ENCODE measurements at places on chromosomes 13 and 19. TPM values are rescaled to one million over a fixed set of nuclear protein-coding genes. Genes with fewer than 3 reads are reported as not detected.

Gene ASF1B
- 2.9 TPM for polyA plus RNA-seq

Gene ZNF723
- not detected for polyA plus RNA-seq

- no peak for DNase-seq
Observed at GRCh38 chr13:113612607-113613006, 28.1 kb downstream of the TFDP1 start.

GRCh38 chr19:14368011-14368513, 13.2 kb upstream of the ADGRE5 start:
- DNase-seq, result no peak

DNA sequence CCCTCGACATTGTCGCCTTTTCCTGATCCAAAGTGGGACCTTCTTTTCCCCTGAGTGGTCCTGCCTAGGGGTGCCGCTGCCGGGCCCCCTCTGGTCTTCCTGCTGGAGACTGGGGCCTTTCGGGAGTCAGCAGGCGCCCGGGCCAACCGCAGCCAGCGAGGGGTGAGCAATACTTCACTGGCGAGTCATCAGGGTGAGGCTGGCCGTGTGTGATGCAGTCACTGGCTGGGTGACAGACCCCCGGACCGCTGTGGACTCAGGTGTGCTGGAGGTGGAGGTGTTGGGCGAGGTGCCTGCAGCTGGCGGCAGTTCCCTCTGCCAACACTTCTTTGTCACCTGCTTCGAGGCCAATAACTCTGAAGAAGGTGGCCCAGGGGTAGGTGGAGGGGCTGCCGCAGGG, 1.5 kb upstream of the CGB5 start:
- DNase-seq, result no peak

DNA sequence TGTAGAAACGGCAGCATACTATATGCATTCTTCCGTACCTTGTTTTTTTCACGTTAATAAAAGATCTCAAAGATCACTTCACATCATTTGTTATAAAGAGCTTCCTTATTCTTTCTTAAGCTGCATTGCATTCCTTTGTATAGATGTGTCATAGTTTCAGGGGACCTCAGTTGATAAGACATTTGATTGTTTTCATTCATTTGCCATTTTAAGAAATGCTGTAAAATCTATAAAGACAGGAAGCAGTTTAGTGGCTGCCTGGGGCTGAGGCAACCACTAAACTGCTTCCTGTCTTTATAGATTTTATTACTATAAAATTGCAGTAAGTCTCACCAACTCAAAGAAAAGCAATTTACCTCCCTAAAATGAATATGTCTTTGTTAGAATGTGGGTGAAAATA, 59.4 kb downstream of the ZDHHC20 start:
- no peak for DNase-seq

- DNase-seq, result no peak
Observed at GRCh38 chr13:86591862-86592261, 792.6 kb upstream of the SLITRK6 start.

DNA sequence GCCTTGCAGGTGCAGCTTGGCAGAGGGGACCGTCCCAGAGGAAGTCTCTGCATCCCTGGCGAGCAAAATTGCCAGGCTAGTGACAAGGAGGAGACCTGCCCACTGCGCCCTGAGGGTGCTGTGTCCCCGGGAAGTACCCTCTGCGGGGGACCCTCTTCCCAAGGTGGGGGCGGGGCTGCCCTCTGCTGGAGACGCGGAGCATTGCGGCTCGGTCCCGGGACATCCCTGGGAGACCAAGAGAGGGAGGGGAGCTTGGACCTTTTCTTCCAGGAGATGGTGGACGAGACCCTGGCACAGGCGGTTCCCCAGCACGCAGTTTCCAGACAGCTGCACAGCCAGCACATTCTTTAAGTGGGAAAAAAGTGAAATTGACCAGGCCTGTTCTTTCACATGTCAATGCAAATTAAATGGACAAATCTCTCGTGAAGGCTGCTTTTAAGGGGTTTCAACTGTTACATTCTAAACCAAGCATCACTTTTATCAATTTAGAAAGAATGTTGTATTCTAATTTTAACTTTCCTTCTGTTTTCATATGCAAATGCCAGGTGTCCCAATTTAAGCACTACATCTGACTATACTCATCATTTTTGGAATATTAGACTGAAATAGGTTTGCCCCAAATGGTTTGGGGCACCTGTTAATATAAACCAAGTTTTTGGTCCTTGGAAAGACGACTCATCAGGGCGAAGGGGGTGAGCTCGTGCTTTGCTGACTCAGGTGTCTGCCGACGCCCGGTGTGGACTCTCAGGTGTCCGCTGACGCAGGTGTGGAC, 60.7 kb downstream of the MCF2L start:
- no peak for DNase-seq

GRCh38 chr13:50412046-50412617, 396.9 kb downstream of the KCNRG start:
- DNase-seq, result no peak

DNA sequence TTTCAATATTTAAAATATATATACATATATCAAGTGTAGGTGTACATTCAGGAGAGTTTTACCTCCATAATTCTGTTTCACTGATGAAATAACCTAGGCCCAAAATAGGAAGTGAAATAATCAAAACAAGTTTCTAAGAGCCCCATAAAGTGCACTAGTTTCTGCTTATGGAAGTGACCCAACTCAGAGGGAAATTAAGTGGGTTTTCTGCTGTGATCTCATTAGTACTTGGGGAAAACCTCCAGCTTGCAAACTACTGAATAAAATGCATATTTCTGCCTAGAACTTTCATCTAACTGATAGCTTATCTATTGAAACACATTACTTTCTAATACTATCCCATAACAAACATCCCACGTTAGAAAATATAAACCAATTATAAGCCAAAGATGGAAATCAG, 45.4 kb upstream of the MIR17HG start:
- DNase-seq, result no peak

- no peak for DNase-seq
Observed at GRCh38 chr19:30784850-30785457, 412.8 kb downstream of the ZNF536 start.

Measured in AG04450 (cell line).